Amygdala (tissue), 56 donors: ENCODE measurements at places on chromosomes 13 and 19.

DNA sequence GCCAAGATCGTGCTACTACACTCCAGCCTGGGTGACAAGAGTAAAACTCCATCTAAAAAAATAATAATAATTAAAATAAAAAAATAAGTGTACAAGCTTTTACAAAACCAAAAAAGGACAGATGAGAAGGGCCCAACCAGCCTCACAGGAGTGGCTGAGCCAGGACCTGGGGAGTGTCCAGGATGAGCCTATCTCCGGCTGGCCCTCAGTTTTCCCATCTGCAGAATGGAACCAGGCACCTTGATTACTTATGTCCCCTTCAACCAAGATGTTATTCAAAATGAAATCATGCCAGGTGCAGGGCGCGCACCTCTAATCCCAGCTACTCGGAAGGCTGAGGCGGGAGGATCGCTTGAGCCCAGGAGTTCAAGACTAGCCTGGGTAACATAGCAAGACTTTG lies 9.5 kb upstream of the IFI30 start:
- DNase-seq: no peak

DNA sequence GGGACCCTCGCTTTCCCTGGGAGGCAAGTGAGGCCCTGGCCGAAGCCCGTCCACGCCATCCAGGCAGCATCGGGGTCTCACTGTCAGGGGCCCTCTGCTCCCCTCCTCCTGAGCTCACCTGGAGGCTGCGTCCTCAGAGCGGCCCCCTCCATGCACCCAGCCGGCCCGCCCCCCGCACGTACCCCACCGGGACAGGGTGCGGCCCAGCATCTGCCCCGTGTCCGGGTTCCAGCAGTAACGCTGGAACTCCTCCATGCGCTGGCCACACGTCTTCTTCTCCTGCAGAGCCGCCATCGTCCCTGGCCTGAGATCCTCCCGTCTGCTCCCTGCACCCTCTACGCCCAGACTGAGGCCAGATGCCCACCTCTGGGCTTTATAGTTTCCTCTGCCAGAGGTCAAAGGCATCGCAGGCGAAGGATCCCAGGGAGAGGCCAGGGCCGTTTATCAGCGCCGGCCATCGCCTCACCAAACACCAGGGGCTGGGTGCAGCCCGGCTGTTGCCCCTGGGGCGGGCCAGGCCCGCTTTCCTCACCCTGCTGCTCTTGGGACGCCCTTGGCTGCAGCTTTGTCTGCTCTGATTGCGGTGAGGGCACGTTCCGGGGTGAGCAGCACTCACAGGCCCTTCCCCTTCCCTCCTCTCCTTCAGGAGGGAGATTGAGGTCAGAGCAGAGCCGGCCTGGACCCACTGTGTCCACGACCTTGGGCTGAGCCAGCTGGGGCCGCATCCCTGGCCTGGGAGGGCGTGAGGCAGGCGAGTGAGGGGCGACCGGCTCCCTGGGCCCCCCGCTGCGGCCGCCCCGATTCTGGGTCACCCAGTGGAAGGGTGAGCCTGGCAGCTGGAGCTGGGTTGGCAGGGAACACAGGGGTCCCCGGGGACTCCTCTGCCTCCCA lies at the start of gene ATP4B:
Gene ATP4B, minus strand, starts transcription at position 348 of the 891 bp plus-strand sequence. Its CDS starts 54 bp downstream, at position 294.
- no peak for DNase-seq

- DNase-seq: no peak
Measured at GRCh38 chr19:48121909-48122371, 11.3 kb upstream of the PLA2G4C start.

- DNase-seq: no peak
Measured at GRCh38 chr19:57110592-57111328, 9.0 kb upstream of the USP29 start.

DNA sequence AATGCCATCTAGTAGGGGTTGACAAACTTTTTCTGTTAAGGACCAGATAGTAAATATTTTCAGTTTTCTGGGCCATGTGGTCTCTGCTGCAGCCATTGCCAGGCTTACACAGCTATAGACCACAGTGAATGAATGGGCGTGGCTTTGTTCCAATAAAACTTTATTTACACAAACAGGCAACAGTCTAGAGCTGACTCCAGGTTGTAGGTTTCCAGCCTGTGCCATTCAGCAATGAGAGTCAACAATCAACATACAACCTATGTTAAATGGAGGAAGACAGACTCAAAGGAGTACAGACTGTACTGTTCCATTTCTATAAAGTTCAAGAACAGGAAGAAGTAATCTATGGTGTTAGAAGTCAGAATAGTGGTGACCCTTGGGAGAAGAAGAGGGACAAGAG lies 15.2 kb upstream of the IZUMO2 start:
- no peak for DNase-seq

- no peak for DNase-seq
Measured at GRCh38 chr19:34540811-34541557, 59.4 kb downstream of the WTIP start.

DNA sequence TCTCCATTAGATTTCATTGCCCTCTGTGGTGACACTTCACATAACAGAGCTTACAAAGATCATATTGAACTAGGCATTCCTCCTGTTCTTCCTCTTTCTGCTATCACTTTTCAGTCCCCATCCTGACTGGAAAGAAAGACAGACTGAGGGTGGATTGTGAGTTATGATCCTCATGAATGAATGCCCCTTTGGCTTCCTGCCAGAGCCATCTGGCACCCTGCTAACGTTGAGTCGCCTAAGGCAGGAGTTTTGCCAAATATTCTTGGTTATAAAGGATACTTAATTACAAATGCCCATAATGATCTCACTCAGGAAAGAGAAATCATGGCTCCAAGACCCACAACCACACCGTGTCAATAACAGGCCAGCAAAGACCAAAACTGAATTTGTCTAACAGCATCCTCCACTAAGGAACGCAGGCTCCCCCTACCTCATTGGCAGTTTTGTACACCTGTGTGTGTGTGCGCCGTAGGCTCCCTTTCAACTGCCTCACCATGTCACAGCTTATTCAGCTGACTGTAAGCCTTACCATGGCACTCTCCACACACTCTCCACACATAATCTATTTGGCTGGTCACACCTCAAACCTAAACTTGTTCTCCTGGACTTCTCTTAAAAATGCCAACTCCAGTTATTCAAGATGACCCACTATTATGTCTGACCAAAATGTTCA lies 15.5 kb downstream of the ZNF211 start:
- DNase-seq: no peak

- DNase-seq: no peak
Measured at GRCh38 chr19:17080440-17080801, 4.8 kb downstream of the MYO9B start.

- no peak for DNase-seq
Measured at GRCh38 chr13:50593207-50593606, 250.3 kb downstream of the DLEU7 start.

- DNase-seq: no peak
Measured at GRCh38 chr13:59666504-59666903, 497.2 kb downstream of the DIAPH3 start.

DNA sequence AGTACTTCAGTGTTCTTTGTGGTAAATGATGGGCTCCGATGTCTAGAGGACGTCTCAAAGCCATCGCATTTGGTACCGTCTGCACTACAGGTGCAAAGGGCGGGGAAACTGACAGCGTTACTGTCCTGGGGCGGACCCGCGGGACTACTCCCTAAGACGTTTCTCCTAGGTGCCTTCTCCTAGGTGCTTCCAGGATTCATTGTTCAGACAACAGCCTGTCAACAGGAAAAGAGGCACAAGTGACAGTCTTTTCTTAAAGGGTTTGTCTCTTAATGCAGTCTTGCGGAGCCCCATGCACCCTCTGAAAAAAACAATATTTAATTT lies 1.4 kb downstream of the SERTM1 start:
- no peak for DNase-seq

DNA sequence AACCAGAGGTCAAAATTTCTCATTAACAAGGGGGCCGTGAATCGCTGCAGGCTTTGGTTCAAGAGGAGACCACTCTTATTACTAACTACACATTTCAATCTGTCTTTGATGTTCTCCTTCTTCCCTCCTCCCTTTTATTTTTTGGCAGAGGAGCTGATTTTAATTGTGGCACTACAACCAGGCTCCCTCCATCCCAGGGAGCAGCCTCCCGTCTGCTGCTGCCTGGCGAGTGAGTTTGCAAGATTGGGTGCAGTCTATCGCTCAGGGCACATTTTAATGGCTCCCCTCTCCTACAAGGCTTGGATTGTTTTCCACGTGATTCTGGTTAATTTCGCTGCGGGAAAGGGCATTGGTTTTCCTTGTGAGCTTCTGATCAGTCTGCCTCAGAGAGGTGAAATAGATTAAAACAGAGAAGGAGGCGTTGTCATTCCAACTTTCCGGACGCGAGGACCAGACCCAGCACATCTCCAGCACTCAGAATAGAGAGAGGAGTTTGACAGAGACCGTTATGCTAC lies 81.4 kb downstream of the KCTD15 start:
- DNase-seq: no peak

- DNase-seq: no peak
Measured at GRCh38 chr13:42808341-42808940, 27.1 kb downstream of the FAM216B start.

DNA sequence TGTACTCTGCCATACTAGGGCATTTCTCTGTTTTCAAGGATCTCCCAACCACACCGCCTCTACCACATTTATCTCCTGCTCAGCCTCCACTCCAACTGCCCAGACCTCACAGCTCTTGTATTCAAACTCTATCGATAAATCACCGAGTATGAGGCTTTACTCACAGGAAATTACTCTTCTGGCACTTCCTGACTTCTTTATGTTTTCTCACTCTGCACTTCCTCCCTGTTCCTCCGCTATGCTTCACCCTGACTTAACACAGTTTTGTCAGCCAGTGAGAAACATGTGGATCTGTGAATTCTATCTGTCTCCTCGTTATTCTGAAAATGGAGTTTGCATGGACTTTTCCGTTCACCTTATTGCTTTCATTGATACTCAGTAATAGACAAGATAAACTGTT lies 2.6 kb upstream of the CARD8 start:
- DNase-seq: no peak

DNA sequence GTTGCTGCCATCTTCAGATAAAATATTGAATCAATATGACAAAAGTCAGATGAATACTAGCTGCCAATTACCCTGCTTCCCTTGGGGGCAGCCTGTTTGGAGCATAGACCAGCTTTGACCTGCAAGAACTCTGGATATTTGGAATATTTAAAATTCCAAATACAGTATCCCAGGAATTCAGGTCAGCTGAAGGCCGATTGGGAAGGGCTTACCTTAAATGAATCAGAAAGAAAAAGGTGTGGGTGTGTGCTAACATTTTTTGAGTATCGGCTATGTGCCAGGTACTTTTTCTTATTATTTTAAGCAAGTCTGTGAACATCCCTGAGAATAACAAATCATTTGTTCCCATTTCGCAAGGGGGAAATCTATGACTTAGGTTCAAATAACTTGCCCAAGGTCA lies 1.8 kb upstream of the RUBCNL start:
- no peak for DNase-seq

- no peak for DNase-seq
Measured at GRCh38 chr19:47107953-47108746, 5.4 kb downstream of the ZC3H4 start.

GRCh38 chr13:93326234-93326811 lies 99.7 kb downstream of the GPC6 start:
- DNase-seq: no peak

DNA sequence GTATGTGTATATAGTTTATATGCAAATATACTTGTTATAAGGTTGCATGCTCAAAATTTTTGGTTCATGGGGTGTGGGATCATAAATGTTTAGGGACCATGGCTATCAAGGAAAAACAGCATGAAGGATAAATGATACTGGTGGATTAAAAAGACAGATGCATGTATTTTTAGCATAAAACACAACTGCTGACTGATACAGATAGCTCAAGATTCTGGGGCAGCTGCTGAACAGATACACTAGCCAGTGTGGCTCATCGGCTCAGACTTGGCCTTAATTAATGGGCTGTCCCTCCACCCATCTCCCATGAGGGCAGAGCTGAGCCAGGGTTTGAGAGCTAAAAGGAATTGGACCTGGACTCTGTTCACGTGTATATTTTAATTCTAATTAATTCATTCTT lies 11.4 kb downstream of the ALOX5AP start:
- DNase-seq: no peak

DNA sequence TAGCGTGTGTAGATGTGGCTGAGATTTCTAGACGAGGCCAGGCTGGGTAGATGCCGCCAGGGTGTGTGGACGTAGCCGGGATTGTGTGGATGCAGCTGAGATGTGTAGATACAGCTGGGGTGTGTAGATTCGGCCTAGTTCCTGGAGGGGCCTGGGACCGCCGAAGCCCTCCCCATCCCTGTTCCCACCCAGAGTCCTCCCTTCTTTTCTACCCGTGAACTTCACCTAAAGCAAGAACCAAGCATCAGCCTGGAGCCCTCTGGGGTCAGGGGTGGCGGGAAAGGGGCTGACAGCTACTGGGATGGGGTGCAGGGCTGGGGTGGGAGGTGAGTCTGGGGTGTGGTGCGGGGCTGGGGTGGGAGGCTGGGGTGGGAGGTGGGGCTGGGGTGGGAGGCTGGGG lies 768 bp downstream of the TMPRSS9 start:
- DNase-seq: no peak

- no peak for DNase-seq
Measured at GRCh38 chr19:10408511-10409283, 5.4 kb upstream of the CDC37 start.

- DNase-seq: no peak
Measured at GRCh38 chr19:6213266-6213595, 66.5 kb downstream of the MLLT1 start.

DNA sequence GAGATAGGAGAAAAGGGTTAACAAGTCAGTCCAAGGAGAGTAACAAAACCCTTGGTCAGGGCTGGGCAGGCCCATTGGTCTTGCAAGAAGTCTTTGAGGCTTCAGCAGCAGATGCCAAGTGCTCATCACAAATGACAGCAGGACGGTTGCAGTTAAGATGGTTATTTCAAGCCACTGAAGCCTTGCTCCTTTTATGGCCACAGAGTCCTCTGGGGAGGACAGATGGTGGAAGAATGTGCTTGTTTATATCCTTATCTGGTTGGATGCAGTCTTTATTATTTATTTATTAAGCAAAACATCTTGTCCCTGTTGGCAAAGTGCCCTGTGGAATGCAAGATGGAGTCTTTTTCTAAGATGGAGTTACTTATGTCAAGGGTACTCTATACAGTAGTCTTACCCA lies 19.2 kb upstream of the ZNF331 start:
- no peak for DNase-seq
